H9 (cell line): ENCODE measurements at places on chromosomes 1 and 21. TPM values are rescaled to one million over a fixed set of nuclear protein-coding genes. Genes with fewer than 3 reads are reported as not detected.

GNG4 gene
- total RNA-seq: 32.2 and 34.4 TPM in 2 replicates

MRAP gene
- not detected in 2 replicates for total RNA-seq

- no peak overlapping the region for H3K27ac ChIP-seq
- H3K27me3 ChIP-seq: no peaks in the 10 kb centered on the region
- no peak for DNase-seq
- H3K4me3 ChIP-seq: no peak overlapping the region
Observed at GRCh38 chr21:29637134-29637533, 302.7 kb downstream of the GRIK1 start.

- no peak for DNase-seq
- H3K27me3 ChIP-seq: no peaks in the 10 kb centered on the region
- 0 out of 3 replicates have a peak, but pooled peaks cover 1% of the 10 kb centered on the region for H3K36me3 ChIP-seq
- H3K4me1 ChIP-seq: no peaks in the 10 kb centered on the region
- no peak overlapping the region for H3K27ac ChIP-seq
Observed at GRCh38 chr1:19273106-19273843, 15.3 kb downstream of the AKR7A3 start.

DNA sequence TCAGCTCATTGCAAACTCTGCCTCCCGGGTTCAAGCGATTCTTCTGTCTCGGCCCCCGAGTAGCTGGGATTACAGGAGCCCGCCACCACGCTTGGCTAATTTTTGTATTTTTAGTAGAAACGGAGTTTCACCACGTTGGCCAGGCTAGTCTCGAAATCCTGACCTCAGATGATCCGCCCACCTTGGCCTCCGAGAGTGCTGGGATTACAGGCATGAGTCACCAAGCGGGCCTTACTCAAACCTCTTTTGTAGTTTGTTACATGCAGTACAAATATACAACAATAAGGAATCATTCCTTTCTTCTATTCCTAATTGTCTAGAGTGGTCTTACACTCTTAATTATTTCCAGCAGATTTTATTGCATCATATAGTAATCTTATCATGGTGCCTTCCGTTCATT lies 16.6 kb downstream of the SPATA17 start:
- H3K27ac ChIP-seq: no peak overlapping the region
- H3K27me3 ChIP-seq: no peaks in the 10 kb centered on the region
- no peak overlapping the region for H3K4me3 ChIP-seq
